Renal cortex interstitium (tissue), 15 donors: ENCODE measurements at places on chromosomes 2 and 18. TPM values are rescaled to one million over a fixed set of nuclear protein-coding genes. Genes with fewer than 3 reads are reported as not detected.

The UGT1A4 gene
- not detected for polyA plus RNA-seq

GRCh38 chr2:218710334-218710686 is 325 bp upstream of the TTLL4 start:
- no peak for DNase-seq

The AQP12B gene
- polyA plus RNA-seq: 0.51 TPM

- DNase-seq: no peak
These were observed 247.1 kb downstream of the BCL11A start for GRCh38 chr2:60306267-60306861.

The RPRM gene
- polyA plus RNA-seq: 6.7 TPM

- DNase-seq: no peak
These were observed 3.3 kb upstream of the CCBE1 start for GRCh38 chr18:59700535-59700967.

GRCh38 chr2:97653473-97653872 is 7.6 kb downstream of the COX5B start:
- DNase-seq: no peak

- no peak for DNase-seq
These were observed 60.5 kb downstream of the CDH7 start for GRCh38 chr18:65811307-65811706.

DNA sequence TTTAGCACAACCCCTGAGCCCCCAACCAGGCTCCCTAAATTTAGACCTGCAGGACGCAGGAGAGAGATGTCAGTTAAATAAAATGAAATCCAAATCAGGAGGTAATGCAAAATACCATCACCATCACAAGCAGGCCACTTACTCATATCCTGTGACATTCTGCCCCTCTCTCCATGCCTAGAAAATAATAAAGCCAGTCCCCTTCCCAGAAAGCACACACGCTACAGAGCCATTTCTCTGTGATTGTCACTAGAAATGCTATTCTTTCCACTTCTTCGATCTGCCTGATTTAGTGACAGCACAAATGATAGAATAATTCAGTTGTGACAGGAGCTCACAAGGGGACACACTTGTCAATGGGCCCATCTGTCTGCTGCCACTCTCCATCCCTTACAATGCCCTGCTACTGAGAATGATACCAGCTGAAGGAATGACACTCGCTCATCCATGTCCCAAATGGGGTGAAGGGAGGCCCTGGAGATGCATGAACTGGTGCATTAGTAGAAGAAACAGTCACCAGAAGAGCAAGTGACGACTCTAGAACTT is 272.1 kb downstream of the SP3 start:
- DNase-seq: no peak

GRCh38 chr2:217790681-217791392 is 212.0 kb downstream of the TNS1 start:
- no peak for DNase-seq
